ENCODE measurements at places on chromosomes 11 and 22.

- DNase-seq = no peak
Observed at GRCh38 chr11:130622141-130622542, 173.7 kb downstream of the ADAMTS15 start.

GRCh38 chr22:46162771-46163556, 12.6 kb downstream of the PPARA start:
- DNase-seq = no peak

GRCh38 chr22:38230108-38230825, 28.5 kb downstream of the MAFF start:
- no peak for DNase-seq

- no peak for DNase-seq
Observed at GRCh38 chr22:17633217-17633997, 4.9 kb upstream of the ATP6V1E1 start.

DNA sequence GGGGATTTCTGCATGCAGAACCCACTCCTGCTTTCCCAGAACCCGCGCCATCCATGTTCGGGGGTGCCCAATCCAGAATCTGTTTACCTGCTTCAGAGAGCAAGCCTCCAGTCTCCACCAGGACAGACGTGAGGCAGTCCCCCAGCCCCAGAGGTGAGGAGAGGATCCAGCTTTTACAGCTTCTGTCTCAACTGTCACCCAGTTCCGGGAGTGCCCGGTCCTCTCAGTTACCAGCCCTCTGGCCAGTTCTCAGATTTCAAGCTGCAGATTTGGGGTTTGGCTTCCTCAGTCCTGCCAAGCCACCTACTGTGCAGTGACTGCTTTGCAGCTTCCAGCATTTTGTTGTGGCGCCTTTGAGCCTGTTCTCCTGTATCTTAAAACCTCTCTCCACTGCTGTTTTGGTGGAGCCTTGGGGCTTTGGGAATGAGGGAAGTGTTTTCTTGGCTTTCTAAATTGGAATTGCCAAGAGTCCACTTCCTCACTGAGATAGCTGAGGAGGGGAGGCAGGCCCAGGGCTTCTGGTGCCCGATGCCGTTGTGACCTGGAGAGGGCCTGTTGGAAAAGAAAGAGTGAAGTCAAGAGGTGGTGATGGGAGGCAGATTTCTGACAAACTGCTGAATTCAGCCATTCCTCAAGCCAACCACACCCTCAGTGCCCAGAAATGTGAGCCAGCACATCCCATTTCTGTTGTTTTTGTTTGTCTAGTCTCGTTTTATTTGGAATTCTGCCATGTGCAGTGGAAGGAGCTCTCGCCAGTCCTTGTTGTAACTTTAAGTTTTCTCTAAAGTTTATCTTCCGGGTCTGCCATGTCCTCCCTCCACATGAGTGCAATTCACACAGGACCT, 513.4 kb downstream of the TBC1D22A start:
- no peak for DNase-seq

- no peak for DNase-seq
Observed at GRCh38 chr11:25900814-25901213, 431.1 kb upstream of the ANO3 start.

DNA sequence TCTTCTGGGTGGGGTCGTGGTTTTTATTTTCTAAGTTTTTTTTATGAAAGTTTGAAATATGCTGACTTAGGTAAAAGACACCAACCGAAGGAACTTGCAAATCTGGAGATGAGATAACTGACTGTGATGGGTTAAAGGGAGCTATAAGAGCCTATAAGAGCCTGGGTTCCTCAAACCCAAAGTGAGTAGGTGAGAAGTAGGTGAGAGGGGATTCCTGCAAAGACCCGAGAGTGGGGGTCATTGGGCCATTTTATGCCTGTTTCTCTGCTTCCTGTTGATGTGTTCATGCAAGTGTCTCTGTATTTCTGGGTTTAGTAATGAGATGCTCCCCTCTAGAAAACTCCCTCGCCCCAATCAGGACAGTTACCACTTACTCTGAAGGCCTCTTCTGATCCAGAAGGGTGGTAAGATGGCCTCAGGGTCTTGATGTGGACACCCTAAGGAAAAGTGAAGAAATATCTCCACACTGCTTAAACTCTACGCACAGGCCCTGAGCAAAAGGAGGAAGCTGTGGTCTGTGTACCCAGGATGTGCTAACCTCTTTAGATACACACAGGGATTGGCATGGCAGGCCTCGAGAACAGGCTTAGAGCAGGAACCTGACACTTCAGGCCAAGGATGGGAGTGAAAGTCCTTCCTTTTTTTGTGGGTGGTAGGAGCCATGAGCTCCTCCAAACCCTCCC, 1.8 kb downstream of the FLI1 start:
- no peak for DNase-seq

- no peak for DNase-seq
Observed at GRCh38 chr11:61392981-61393595, 701 bp downstream of the TMEM216 start.

GRCh38 chr11:68928136-68928880, 24.6 kb downstream of the IGHMBP2 start:
- no peak for DNase-seq

DNA sequence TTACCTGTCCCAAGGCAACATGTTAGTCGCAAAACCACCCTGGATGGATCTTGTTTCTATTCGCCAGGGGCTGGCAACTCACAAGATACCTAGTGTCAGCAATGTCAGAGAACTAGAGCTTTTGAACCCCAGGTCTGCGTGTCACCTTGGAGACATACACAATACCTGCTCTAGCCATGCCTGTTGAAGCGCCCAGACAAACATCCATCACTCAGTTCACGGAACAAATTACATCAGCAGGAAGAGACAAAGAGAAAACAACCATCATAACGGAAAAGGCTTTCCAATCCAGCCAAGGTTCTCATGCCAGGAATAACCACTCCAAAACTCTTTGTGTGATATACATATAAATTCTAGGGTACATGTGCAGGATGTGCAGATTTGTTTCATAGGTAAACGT, 2.2 kb downstream of the CD59 start:
- DNase-seq = no peak

- DNase-seq = no peak
Observed at GRCh38 chr11:79173615-79174014, 267.2 kb downstream of the TENM4 start.

- no peak for DNase-seq
Observed at GRCh38 chr11:103881584-103881983, 154.9 kb upstream of the DDI1 start.

DNA sequence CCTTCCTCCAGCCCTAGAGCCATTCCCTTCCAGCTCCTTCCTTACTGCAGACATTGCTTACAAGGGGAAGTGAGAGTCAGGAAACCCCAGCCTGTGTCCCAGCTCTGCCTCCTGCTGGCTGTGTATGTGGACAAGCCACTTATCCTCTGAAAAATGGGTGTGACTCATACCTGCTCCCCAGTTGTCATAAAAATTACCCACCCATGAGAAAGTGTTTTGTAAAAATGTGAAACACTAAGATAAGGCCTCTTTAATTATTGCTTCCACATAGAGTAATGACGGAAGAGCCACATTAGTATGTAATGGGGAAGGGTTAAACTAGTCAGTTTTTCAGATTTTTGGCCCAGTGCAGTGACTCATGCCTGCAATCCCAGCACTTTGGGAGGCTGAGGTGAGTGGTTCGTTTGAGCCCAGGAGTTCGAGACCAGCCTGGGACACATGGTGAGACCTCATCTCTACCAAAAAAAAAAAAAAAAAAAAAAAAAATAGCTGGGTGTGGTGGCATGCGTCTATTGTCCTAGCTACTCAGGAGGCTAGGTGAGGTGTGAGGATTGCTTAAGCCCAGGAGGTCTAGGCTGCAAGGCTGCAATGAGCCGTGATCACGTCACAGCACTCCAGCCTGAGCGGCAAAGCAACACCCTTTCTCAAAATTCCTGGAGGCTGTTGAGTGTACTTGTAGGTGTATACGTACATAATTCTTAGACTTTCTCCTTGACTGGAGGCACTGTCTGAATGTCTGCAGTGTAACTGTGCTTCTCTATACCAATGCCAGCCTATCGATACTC, 84.9 kb downstream of the CTTN start:
- DNase-seq = no peak

GRCh38 chr11:23539556-23539955, 679.3 kb upstream of the CCDC179 start:
- DNase-seq = no peak

GRCh38 chr11:48006301-48006992, 26.1 kb downstream of the PTPRJ start:
- peak; percentile 63 for DNase-seq

Data from GM12864 (cell line).